NCI-H187 (cell line): ENCODE measurements at places on chromosomes 5 and 9.

GRCh38 chr9:99154356-99154755, 49.4 kb downstream of the TGFBR1 start:
- DNase-seq, result no peak

GRCh38 chr5:14756478-14756877, 92.0 kb downstream of the OTULIN start:
- DNase-seq, result peak; percentile 24

DNA sequence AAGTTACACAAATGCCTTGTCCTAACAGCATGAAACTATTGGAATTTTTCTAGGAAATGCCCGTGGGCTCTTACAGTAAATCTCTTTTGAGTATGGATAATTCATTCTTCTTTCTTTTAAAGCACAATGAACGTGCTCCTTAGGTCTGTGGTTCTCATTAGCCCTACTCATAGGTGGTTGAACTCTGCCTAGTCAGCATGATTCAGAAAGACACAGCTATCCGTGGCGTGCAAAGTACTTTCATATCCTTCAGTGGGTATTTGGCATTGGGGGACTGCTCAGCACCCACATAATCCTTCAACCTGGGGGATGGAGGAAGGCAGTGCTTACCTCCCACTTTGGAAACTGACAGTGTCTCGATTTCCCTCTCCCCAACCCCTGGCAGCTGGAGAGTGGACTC, 462.0 kb upstream of the CLINT1 start:
- no peak for DNase-seq

DNA sequence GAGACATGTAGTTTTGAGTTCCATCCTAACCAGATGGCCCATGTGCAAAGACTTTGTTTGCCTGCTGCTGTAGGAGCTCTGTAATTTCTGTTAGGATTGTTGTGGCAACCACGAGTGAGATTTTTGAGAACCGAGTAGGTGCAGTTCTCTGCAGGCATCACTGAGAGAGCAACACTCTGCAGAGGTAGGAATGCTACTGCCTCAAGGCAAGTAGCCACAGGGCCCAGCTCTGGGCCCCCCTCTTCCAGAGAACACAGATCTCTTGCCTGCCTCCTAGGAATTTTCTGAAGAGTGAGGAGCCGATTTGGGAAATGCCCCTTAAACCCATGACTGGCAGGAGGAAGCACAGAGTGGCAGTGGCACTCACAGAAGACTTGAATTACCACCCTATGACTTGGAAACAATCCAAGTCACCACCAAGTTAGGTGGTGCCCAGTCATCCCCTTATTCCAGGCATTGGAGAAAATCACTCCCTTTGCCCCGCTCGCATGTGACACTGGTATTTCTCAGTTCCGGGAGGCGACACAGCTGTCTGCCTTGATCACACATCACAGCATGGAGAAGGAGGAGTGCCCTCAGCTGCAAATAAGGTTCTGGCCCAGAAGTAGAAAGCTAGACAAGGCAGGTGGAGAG, 52.5 kb upstream of the SLC2A8 start:
- DNase-seq, result no peak

- DNase-seq, result no peak
Measured at GRCh38 chr5:133205649-133206048, 153.8 kb downstream of the HSPA4 start.

- DNase-seq, result no peak
Measured at GRCh38 chr5:130799015-130799414, 366.0 kb downstream of the HINT1 start.

DNA sequence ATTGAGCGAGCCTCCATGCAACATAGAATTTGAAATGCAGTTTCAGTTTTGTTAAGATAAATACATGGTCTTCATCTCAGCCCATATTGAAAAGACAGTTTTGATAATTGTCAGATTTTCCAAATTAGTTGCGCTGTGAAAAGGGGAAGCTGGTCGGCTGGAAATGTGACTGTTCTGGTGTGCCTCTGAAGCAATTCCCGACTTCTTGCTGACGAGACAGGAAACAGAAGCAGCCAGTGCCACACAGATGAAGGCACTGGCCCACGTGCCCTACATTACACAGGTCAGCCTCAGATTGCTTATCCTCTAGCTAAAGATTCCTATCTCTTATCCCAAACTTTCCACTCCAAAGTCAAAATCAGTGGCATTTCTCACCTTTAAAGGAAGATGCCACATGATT, 214.1 kb upstream of the TLE4 start:
- no peak for DNase-seq

- DNase-seq, result no peak
Measured at GRCh38 chr5:73418244-73418691, 30.3 kb downstream of the FOXD1 start.

DNA sequence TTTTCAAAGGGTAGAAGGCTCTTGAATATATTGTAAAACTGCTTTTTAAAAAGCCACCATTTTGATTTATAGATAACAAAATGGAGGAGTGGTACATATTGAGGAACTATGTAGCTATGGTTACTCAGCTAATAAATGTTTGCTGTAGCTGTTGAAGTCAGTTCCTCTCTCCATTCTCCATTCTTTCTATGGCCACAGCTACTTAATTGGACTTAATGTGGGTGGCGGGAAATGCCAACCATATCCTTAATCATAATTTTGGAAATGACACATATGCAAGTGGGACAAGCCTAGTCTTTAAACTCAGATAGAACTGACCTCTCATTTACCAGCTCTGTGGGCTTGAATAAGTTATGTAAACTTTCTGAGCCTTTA, 10.6 kb downstream of the CDKN2A start:
- no peak for DNase-seq

- DNase-seq, result no peak
Measured at GRCh38 chr9:82034956-82035731, 46.6 kb downstream of the SPATA31D1 start.

DNA sequence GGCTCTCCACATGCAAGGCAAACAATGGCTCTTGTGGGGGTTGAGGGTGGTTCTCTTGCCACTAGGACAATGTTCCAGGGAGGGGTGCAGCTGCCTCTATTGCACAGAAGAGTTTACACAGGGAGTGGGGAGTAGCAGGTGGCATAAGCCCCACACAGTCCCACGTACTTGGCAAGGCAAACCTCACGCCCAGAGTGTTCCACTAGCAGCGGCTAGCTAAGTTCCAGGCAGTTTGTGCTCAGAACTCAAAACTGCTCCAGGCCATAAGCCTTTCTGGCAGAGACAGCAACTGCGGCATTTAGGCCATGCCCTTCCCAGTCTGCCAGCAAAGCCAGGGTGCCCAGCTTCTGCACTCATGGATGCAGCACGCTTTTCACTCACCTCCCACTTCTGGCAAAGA, 29.0 kb upstream of the BTNL3 start:
- DNase-seq, result no peak

DNA sequence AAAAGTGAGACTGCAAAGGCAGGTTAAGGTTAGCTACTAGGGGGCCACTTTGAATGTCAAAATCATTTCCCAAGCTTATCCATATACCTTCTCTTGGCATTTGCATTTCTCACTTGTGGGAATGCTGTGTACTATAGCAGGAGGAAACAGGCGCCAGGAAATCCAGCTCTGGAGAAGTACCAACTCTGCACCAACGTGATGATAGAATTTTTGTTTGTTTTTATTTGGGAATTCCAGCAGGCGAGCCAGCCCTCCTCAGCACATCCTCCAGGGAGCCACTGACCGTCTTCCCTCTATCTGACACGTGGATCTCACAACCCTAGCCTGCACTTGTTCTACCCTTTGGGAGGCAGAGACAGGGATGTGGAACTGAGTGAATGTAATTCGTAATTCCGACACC, 318.0 kb downstream of the ACTL7B start:
- no peak for DNase-seq

- no peak for DNase-seq
Measured at GRCh38 chr5:113917997-113918396, 404.5 kb downstream of the YTHDC2 start.

GRCh38 chr9:14306672-14307660, 7.0 kb downstream of the NFIB start:
- no peak for DNase-seq

- no peak for DNase-seq
Measured at GRCh38 chr5:76801159-76801802, 17.5 kb upstream of the F2RL1 start.

- DNase-seq, result no peak
Measured at GRCh38 chr9:130665431-130666392, 1.3 kb downstream of the PRDM12 start.

DNA sequence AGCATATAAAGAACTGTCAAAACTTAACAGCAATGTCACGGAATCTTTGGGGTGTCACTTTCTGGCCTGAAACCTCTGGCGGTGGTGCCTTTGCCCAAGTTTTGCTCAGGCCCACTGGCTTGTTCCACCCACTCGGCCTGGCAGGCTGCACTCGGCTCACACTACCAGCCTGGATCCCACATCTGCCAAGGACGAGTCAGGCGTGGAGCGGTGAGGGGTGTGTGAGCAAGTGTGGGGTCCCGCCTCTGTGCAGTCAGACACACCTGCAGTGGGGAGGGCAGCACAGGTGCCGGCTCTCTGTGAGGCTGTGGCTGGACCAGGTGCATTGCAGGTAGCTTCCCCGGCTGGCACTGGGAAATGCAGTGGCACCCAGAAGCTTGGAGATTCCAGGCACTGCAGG, 40.0 kb downstream of the TSPAN17 start:
- DNase-seq, result no peak

- DNase-seq, result no peak
Measured at GRCh38 chr9:16192403-16193017, 639.7 kb downstream of the CCDC171 start.

- no peak for DNase-seq
Measured at GRCh38 chr5:107809201-107810034, 138.7 kb upstream of the EFNA5 start.

GRCh38 chr5:54411176-54411575, 44.3 kb upstream of the HSPB3 start:
- DNase-seq, result no peak

GRCh38 chr5:68048516-68048915, 167.0 kb upstream of the PIK3R1 start:
- DNase-seq, result no peak

DNA sequence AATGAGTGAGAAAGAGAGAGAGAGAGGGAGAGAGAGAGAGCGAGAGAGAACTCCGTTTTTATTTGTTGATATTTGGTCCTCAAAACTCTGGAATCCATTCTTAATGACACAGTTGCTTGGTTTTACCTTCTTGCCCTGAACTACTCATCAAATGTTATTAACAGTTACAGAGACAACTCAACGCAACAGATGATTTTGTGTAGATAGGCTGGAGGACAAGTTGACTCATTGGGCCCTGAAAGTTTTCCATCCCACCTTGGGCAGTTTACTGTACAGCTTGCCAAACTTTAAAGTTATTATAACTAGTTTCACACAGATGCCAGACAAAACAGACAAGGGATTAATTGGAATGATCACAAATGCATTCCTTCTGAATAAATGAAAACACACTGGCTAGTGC, 339.9 kb downstream of the ARL15 start:
- no peak for DNase-seq

- no peak for DNase-seq
Measured at GRCh38 chr9:37408933-37409710, 13.4 kb upstream of the GRHPR start.

- DNase-seq, result no peak
Measured at GRCh38 chr9:69028754-69029153, 6.8 kb upstream of the FXN start.

- no peak for DNase-seq
Measured at GRCh38 chr5:59064293-59064692, 481.4 kb downstream of the RAB3C start.

DNA sequence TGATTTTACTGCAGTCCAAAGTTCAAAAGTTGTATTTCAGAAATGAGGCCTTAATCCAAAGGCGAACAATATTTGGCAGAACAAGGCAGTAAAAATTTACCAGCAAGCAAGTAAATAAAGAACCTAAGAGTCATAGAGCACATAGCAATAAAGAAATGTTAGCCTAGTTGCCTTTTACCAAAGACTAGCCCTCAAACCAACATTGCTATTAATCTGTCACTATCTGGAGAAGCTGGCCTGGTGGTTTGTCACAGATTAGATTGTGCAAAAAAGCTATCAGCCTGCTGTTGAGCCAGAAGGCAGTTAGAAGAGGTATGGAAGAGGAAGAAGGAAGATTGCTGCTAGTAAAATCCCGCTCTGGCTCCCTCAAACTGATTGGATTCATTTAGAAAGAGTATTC, 304.7 kb upstream of the KLF4 start:
- no peak for DNase-seq

DNA sequence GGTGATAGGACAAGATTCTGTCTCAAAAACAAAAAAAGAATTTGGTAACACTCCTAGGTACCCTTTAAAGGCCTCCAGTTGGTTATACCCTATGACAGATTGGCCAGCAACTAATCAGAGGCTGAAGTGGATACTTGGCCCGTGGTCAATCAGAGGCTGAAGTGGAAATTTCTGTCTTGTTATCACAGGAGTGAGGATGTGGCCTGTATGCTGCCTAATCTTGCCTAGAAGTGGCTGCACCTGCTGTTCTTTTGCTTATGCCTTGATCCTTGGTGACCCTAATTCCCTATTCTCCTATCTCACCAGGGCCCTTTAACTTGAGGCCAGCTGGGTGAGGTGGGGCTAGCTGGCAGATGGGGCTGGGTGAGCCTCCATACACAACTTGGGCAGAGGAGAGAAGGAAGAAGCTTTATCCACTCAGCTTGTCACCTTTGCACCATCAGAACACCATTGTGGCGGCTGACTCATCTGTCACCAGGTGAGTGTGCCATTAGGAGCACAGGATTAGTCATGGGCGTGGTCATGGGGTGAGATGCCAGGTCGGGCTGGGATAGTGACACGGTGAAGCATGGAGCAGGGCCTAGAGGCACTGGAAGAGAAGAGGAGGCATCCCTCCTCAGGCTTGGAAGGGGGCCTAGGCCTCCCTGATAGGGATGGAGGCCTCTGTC, 41.5 kb downstream of the SAR1B start:
- peak; percentile 27 for DNase-seq

DNA sequence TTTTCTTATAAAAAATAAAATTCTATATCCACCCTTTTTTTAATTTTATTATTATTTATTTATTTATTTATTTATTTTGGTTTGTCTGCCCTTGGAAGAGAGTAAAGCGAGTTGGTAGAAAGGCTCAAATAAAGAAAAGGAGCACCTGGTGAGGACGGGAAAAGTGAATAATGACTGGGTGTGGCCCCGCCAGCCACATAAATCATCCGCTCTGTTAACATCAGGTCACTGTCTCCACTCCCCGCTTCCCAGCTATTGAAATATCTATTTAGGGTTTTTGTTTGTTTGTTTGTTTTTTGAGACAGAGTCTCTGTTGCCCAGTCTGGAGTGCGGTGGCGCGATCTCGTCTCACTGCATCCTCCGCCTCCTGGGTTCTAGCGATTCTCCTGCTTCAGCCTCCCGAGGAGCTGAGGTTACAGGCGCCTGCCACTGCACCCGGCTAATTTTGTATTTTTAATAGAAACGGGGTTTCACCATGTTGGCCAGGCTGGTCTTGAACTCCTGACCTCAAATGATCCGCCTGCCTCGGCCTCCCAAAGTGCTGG, 844 bp downstream of the POLR3G start:
- DNase-seq, result peak; percentile 1

GRCh38 chr9:75053869-75054268, 25.8 kb upstream of the CARNMT1 start:
- DNase-seq, result no peak

GRCh38 chr5:127809533-127809932, 106.3 kb downstream of the CCDC192 start:
- no peak for DNase-seq
